CD4-positive, alpha-beta T cell treated with Interferon gamma for 1 hour (primary cell): ENCODE measurements at places on chromosomes 12 and 14.
A peak's percentile ranks its signal among the peaks of the same experiment; 100 is the strongest.

DNA sequence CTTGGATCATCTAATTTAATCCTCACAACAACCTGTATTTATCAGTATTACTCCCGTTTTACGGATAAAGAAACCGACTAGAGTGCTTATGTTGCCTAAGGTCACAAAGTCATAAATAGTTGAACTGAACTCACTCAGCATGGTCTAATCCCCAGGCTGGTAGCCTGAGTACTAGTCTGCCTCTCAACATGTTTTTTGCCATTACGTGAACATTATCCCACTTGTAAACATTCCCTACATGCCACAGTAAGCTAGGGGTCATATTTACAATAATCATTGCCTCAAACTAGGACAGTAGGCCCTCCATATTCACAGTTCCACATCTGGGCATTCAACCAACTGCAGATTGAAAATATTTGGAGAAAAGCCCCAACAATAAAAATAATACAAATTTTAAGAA, 12.1 kb downstream of the SNRPF start:
- DNase-seq: no peak

GRCh38 chr12:122866379-122866778, 29.5 kb downstream of the VPS37B start:
- no peak for DNase-seq

- no peak for DNase-seq
Measured at GRCh38 chr12:31353750-31354708, 28.1 kb upstream of the SINHCAF start.

DNA sequence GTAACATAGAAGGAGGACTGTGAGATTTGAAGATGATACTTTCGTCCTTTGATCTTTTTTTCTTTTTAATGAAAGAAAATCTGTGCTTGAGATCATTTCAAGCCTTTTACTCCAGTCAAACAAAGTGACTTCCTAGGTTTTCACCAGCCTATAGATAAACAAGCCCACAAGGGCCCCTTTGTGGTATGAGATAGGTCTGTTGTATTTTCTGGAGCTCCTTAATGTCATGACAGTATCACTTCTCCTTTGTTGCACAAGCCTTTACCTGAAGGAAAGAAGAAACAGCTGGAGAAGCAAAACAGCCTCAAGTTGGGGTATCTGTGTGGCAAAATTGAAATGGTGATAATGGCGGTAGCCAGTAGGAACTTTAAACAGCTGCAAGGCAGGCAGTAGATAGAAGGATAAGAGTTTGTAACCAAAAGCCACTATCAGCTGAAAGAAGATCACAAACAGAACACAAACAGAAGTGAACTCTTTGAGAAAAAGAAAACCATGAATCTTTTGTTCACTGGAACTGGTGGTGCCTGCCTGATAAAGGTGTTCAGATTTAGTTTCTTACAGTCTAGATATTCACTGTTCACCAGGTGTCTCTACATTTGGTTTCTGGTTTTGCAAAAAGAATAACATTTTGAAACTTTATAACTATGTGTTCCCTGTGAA, 96.8 kb downstream of the LGR5 start:
- no peak for DNase-seq

DNA sequence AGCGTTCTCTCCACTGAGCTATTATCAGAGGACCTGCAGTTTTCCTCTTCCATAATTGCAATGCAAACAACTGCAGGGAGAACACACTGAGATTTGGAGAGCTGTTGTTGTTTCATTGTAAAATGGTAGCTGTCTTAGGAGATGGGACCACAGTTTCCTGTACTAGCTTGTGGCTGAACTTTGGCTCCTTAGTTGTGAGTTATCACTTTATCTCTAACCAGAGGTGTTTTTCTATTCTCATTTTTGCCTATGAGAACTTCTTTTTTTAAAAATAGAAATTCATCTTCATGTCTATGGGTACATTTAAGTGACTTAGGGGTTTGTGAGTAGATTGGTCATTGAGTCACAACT, 216.5 kb downstream of the SLC38A4 start:
- no peak for DNase-seq

DNA sequence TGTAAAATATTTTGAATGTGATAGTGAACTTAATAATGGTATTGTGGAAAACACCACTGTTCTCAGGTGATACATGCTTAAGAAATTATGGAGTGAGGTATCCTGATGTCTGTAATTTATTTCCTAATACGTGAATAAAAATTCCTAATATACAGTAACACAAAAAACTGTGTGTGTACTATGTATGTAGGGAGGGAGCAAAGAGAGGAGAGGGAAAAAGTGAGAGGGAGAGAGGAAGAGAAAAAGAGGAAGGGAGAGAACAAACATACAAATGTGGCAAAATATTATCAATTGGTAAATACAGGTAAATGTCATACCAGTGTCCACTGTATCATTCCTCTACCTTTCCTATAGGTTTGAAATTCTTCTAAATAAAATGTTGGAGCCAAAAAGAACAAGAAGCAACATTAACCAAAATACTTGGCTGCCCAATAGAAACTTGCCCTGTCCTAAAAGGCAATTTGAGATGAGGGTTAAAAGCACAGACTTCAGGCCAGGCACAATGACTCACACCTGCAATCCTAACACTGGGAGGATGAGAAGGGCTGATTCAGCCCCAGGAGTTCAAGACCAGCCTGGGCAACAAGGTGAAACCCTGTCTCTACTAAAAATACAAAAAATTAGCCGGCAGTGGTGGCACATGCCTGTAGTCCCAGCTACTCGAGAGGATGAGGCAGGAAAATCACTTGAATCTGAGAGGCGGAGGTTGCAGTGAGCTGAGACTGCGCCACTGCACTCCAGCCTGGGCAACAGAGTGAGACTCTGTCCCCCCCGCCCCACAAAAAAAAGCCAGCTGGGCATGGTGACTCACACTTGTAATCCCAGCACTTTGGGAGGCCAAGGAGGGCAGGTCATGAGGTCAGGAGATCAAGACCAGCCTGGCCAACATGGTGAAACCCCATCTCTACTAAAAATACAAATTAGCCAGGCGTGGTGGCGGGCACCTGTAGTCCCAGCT, 14.5 kb downstream of the R3HDM2 start:
- DNase-seq: no peak

DNA sequence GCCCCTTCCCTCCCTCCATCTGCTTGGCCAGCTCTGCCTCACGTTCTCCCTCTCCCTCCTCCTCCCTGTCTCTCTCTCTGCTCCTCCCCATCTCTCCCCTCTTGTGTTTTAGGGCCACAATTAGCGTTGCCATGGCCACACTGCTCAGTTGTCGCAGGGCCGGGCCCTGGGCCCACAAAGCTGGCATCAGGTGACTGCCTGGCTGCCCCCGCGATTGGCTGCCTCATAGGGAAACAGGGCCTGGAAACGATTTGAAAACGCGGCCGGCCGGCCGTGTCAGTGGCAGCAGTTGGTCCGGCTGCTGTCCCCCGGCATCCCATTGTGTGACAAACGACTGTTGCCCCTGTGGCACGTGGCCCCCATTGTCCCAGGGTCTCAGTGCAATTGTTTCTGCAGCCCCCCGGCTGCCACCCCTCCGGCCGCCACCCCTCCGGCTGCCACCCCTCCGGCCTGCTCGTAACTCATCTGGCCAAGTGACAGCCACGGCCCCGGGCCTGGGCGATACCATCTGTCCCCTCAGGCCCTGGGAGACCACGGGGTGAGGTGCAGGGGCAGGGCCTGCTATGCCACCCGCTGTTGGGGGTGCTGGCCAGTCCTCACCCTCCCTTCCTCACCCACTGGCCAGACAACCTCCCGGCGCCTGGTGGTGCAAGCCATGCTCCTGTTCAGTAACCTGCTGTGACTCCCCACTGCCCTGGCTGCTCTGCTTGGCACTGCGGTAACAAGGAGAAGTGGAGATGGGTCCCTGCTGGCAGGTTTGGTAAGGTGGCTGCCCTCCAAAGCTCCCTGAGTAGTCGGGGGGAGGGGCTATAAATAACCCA, 17.4 kb downstream of the FOXN4 start:
- DNase-seq: no peak

DNA sequence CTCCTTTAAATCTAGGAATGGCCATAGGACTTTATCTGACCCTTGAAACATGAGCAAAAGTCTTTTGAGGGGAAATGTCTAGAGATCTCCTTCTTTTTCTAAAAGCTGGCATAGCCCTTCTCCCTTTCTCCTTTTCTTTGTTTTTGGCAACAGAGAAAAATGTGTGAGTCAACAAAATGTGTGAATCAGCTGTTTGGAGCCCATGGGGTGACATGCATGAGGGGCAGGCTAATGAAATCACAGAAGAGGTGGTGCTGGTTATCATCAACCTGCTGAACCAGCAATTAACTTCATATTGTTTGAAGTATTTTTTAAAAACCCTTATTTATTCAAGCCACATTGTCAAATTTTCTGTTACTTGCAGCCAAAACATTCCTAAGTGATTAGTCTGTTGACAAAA, 132.3 kb downstream of the CCDC59 start:
- no peak for DNase-seq

- DNase-seq: no peak
Measured at GRCh38 chr14:58978343-58978742, 210.1 kb upstream of the DAAM1 start.

- DNase-seq: no peak
Measured at GRCh38 chr14:69848903-69849391, 30.3 kb upstream of the SMOC1 start.

DNA sequence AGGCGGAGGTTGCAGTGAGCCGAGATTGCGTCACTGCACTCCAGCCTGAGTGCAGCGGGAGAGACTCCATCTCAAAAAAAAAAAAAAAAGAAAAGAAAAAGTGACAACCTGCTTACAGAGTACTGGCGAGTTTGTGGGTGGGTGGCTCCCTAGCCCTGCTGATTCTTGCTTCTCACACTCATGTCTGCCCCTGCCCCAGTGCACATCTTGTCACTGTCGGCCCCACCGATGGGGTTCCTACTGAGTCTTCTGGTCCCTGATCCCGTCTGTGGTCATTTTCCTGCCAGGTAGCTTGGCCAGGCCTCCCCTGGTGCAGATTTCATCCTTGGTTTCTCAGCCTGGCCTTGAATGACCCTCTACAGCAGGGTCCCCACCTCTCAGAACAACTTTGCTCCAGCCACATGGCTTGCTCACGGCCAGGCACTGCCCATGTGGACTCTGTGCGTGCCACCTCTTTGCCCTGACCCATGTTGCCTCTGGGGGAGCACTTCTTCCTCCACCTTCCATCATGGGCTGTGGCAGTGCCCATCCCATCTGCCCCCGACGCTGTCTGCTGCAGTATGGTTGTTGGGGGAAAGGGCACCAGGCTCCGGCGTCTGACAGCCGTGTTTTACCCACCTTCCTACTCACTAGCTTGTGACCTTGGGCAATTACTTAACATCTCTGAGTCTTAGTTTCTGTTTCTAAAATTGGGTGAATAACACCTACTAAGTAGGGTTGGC, 2.1 kb upstream of the PTPN6 start:
- peak; percentile 53 for DNase-seq

DNA sequence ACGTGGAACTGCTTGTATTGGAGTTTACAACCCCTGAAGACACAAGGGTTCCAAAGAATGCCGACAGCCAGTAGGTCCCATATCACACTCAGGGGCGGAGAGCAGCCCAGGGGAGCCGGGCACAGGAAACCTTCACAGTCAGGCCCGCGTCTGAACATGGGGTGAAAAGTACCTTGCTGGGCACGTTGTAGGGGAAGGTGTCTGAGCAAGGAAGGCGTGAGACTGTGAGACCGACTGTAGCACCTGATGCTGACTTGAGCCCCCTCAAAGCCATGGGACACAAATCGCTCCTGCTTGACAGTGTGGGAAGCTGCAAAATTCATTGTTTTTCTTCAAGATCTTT, 14.7 kb downstream of the RIMBP2 start:
- no peak for DNase-seq
